ENCODE measurements at places on chromosomes 1 and 21.
A peak's percentile ranks its signal among the peaks of the same experiment; 100 is the strongest.

GRCh38 chr1:169782596-169782995, 12.1 kb downstream of the METTL18 start:
- DNase-seq: no peak

- no peak for DNase-seq
Observed at GRCh38 chr1:75087278-75087677, 46.9 kb upstream of the LHX8 start.

DNA sequence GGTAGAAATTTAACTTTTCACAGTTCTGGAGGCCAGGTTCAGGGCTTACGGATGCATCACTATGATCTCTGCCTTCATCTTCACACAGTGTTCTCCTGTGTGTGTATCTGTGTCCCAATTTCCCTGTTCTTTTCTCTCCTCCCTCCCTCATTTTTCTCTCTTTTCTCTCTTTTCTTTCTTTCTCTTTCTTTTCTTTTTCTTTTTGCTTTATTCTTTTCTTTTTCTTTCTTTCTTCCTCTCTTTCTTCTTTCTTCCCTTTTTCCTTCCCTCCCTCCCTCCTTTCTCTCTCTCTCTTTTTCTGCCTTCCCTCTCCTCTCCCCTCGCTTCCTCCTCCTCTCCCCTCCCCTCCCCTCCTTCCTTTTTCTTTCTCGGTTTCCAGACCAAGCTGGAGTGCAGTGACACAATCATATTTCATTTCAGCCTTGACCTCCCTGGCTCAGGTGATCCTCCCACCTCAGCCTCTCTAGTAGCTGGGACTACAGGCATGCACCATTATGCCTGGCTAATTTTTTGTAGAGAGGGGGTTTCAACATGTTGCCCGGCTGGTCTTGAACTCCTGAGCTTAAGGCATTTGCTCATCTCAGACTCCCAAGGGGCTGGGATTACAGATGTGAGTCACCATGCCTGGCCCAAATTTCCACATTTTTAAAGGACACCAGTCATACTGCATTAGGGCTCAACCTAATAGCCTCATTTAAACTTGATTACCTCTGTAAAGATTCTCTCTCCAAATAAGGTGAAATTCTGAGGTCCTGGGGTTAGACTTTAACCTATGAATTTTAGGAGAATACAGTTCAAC, 115.9 kb downstream of the HUNK start:
- DNase-seq: no peak

DNA sequence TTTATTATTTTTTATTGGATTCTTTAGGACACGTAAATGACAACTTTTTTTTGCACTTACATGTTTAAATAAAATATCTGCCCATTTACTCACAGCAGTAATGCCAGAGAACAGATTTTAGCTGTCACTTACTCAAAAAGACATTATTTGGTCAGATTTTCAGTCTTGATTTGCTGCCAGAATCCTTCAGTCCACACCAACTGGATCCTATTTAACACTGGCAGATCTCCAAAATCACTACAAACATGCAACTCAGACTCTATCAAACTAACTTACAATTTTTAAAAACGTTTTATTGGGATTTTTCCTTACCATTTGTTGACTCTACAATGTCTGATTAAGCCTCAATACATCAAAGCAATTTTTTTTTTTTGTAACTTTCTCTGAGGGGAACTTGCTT, 11.1 kb downstream of the ATP6V1G3 start:
- no peak for DNase-seq

GRCh38 chr1:50174101-50174500, 65.4 kb downstream of the ELAVL4 start:
- DNase-seq: no peak

GRCh38 chr21:15298306-15298705, 233.5 kb upstream of the NRIP1 start:
- no peak for DNase-seq

DNA sequence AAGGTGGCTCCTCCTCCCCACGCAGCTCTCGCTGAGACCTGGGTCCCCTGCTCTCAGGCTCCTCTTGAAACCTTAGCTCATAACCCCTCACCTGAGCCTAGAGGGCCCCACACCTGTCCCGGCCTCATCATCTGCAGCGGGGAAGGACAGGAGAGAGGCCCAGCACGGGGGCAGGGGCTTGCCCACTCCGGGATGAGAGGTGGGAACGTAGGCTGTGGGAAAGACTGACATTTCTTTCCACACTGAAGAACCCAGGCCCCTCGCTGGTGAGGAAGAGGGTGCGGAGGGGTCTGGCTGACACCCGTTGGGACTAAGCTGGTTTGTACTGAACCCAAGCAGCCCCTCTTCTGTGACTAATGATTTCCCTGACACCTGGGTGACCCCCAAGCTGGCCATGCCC, 14.0 kb upstream of the NES start:
- no peak for DNase-seq

- no peak for DNase-seq
Observed at GRCh38 chr1:217482356-217483102, 148.4 kb downstream of the GPATCH2 start.

DNA sequence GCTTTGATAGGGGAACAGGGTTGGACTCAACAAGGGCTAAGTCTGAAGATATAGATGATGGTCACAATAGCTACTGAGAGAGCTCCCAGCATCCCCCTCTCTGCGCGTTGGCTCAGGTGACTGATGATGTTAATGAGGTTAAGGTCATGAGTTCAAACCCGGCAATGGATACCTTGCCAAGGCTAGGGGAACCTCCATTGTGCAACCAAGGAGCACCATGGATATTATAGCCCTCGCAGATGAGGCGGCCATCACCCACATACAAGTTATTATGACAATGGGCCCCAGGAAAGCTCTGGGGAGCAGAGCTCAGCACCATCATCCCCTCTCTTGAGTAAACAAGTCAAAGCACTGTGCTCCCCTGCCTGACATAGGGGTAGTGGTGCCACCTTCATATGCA, 8.2 kb downstream of the KCNA2 start:
- DNase-seq: no peak

DNA sequence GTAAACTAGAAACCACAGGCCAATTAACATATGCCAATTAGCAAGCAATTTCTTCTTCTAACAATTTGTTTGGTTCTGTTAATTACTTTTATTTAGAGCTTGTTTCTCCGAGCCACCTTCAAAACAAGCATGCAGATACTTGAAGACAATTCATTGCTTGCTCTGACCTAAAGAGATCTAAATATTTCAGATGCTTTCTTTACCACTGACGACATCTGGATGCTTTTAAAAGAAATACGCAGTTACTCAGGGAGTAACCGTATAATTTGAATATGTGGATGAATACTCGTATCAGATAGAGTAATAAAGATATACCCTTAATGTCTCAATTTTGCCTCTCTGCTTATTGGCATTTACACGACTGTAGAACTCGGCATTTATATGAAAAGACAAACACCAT, 390.0 kb downstream of the DISC1 start:
- DNase-seq: no peak

DNA sequence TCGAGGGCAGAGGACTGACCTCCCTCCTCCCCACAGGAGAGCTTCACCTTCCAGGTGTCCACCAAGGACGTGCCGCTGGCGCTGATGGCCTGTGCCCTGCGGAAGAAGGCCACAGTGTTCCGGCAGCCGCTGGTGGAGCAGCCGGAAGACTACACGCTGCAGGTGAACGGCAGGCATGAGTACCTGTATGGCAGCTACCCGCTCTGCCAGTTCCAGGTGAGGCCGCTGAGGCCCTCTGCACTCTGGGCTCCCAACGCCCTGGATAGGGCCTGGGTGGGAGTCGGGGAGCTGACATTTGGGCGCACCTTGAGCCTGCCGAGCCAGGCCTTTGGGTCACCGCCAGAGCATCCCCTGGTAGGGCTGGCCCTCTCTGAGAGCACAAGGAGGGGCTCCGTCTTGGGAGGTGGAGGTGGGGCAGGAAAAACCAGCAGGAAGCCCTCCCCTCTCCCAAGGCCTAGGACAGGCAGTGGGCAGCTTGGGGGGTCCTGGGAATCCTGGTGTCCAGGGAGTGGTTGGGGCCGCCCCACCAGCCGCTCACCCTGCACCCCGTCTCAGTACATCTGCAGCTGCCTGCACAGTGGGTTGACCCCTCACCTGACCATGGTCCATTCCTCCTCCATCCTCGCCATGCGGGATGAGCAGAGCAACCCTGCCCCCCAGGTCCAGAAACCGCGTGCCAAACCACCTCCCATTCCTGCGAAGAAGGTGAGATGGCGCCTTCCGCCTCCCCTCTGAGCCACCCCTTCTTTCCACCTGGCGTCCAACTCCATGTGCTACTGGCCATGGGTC, 65.1 kb downstream of the PIK3CD start:
- DNase-seq: no peak

- DNase-seq: no peak
Observed at GRCh38 chr1:59367301-59368007, 70.6 kb downstream of the FGGY start.

- DNase-seq: no peak
Observed at GRCh38 chr1:226722901-226723656, 16.0 kb downstream of the ITPKB start.

DNA sequence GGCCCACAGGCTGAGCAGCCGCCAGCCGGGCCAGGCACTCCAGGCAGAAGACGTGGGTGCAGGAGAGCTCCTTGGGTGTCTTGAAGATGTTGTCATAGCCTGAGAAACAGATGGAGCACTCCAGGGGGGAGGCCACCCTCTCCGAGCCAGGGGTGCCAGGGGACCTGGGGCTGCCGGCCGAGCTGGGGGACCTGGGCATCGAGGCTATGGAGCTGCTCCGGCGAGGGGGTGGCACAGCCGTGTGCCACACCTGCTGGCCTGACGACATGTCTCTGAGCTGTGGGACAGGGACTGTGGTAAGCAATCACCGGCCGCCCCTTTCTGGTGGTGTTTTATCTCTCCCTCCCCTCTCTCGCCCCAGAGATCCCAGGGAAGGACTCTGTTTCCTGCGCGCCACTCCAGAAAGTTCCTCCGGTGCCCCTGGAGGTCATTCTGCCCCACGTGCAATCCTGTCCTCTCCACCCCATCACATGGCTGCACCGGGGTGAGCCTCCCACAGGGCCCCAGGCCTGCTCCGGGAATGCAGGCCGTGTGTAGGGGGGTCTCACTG, 1.7 kb downstream of the RNF223 start:
- no peak for DNase-seq

GRCh38 chr21:21003701-21004100, 5.5 kb downstream of the NCAM2 start:
- no peak for DNase-seq

DNA sequence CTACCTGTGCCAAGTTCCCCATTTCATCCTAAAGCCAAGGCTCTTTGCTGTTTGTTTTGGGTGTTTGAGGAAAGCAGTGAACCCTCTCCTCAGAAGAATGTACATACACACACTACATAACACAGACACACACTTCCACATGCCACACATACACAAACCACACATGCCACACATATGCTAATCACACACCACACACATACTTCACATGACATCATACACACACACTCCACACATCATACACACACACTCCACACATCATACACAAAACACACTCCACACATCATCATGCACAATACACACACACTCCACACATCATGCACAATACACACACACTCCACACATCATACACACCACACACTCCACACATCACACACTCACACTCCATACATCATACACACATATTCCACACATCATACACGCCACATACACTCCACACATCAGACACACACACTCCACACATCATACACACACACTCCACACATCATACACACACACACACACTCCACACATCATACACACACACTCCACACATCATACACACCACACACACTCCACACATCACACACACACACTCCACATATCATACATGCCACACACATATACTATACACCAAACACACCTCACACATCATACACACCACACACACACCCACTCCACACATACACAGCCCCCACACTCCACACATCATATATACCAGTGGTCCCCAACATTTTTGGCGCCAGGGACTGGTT, 22.7 kb upstream of the ZNF436 start:
- no peak for DNase-seq

- no peak for DNase-seq
Observed at GRCh38 chr1:231416901-231417300, 5.2 kb downstream of the EGLN1 start.

DNA sequence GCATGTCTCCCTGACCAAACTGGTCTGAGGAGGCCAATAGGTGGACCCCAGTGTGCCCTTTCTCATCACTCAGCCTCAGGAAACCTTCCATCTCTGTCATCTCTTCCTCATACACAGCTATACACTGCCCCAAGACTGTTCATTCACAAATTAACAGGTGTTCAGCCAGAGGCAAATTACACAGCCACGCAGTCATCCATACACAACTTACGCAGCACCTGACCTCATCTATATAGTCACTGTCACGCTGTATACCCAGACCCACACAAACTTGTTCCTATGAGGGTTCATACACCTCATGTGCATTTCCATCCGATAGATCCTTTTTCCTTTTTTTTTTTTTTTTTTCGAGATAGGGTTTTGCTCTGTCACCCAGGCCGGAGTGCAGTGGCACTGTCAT, 12.4 kb downstream of the DLGAP3 start:
- no peak for DNase-seq

- no peak for DNase-seq
Observed at GRCh38 chr1:201944639-201945038, 1.7 kb downstream of the LMOD1 start.

DNA sequence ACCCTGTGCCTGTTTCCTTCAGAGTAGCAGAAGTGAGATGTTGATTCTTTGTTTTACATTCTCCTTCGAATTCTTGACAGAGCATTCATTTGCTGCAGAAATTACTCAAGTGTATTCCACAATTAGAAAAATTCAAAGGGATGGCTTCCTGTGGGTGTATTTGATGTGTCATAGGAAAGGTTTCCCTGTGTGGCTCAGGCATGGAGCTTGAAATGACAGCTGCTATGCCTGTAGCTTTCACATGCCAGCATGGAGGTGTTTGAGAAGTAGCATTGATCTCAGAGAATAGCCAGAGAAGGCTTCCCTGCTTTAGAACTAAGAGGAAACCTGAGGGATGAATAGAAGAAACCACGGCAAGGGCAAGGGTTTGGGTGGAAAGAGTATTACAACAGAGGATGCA, 317.2 kb upstream of the DEPDC1 start:
- no peak for DNase-seq

DNA sequence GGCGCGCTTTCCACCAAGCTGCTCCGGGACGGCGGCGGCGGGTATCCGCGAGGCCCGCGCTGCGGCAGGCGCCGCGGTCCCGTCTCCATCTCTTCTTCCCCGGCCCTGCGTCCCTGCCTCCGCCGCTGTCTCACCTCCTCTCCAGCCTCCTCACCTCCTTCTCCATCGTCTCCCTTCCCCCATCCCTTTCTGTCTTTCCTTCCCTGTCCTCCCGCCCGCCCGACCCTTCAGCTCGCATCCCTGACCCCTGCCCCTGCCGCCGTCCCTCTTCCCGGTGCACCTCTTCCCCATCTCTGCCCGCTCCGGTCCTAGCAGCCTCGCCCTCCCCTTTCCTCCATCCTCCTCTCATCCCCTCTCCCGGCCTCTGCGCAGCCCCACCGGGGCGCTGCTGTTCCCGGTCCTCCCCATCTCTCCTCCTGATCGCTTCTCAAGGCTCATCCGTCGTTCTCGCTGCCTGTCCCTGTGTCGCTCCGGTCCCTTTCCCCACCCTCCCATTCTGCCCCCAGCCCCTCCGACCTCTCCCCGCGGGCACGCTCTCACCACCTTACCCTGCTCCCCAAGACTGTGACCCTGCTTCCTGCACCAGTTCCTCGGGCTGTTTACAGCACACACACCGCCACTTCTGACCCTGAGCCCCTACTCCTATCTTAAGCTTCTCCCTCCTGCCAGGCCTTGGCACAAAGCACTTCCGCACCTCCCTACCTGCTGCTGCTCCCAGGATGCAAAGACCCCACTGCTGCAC, 760 bp upstream of the NPHP4 start:
- DNase-seq: peak; percentile 48
